ENCODE measurements at places on chromosomes 2 and 18. TPM values are rescaled to one million over a fixed set of nuclear protein-coding genes. Genes with fewer than 3 reads are reported as not detected.
A peak's percentile ranks its signal among the peaks of the same experiment; 100 is the strongest.

INO80C gene
- 6.5 TPM for total RNA-seq

NYAP2 gene
- 2.3 TPM for total RNA-seq

ACMSD gene
- not detected for total RNA-seq

LOXL3 gene
- 43.9 TPM for total RNA-seq

NOSTRIN gene
- total RNA-seq: not detected

DNA sequence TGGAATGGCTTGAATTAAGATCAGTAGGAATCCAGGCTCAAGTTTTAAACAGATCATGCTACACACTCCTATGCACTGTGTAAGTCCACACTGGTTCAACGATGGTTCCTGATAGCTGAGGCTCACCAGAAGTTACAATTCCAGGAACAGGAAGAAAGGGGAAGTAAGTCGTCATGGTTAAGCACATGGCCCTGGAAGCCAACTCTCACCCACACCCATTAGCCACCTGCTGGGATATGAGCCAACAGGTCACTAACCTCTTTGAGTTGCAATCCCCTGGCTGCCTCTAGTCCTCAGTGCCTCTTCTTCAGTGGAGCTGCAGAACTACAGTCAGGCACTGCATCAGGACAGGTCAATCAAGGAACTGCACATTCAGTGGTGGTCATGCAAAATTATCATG, 133.5 kb downstream of the TMEM182 start:
- no peak for DNase-seq

- DNase-seq: peak; percentile 21
These were observed 14.8 kb downstream of the FAM237A start for GRCh38 chr2:206657087-206657486.

DNA sequence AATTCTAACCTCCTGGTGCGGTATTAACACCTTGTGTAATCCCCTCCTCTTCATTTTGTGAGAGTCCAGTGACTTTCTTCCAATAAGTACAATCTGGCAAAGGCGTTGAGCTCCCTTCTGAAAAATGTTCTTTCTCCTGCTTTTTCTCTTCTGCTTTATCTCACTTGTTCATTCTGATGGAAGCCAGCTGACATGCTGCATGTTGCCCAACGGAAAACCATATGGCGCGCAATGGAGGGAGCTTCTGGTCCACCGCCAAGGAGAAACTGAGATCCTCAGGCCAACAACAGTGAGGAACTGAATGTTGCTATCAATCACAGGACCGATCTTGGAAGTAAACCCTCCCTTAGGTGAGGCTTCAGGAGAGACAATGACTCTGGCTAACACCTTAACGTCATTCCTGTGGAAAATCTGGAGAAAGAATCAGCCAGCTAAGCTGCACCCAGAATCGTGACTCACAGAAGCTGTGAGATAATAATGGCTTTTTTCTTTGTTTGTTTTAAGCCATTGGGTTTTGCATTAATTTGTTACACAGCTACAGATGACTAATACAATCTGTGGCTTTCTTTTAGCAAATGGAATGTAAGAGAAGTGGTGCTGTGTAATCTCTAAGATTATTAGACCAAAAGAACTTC, 1323.9 kb upstream of the DDX18 start:
- DNase-seq: no peak

DNA sequence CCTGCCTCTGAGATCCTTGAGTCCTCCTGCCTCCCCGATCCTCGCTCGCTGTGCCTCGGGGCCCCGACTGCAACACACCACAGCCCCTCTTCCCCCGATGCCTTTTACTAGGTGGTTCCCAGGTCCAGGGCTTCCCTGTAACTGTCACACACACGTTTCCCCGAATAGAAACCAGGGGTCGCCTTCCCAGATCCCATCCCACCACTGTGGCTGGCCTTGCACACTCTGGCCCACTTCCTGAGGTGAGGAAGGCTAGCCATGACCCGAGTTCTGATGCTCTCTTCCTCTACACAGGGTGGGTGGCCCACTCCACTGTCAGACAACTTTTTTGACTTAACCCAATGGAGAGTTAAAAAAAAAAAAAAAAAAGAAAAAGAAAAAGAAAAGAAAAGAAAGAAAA, 139.6 kb upstream of the ASB18 start:
- DNase-seq: no peak

DNA sequence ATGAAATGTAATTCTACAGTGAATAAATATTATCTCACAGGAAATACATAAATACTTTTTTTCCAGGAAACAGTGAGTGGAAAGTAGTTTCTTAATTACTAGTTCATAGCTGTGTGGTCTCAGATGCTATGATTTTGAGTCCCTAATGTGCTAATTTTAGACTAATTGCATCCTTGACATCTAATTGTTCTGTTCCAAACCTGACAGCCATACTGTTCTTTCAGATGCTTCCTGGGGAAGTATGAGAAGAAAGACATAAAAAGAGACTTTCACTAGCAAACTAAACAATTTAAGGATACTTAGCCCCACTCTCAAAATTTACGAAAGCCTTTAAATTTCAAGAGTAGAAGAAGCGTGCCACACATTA, 350.9 kb upstream of the CDH20 start:
- no peak for DNase-seq

DNA sequence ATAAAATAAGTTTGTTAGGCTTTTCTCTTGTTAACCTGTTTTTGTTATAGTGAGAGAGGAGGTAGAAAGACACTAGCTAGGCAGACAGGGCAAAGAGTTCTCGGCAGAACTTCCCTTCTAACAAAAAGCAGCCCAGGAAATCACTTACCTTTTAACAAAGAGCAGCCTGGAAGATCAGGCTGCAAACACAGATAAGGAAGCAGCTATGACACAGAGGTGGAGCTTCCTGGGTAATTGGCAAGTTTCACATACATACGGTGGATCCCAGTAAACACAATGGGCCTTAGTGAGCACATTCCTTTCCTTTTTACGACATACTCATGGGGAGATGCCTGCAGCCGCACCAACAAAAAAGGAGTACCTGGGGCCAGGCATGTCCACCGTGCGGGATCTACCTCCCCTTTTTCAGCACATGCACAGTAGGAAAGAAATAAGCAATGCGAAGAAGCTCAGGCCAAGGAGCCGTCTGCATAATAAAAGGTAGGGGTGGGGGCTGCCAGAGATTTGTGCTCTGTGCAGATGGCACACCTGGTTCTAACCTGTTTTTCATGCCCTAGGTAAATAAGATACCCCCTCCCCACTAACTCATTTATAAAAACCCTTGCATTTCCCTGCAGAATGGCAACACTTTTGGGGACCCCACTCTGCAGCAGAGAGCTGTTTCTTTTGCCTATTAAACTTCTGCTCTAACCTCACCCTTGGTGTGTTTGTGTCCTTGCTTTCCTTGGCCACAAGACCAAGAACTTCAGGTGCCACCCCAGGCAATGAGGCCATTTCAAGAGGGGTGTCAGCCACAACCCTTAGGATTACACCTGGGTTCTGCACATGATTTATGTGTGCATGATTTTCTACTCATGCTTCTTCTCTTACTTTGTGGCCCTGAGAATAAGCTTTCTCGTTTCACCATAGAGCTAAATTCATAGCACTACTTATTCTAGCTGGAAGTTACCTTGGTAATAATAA, 26.5 kb downstream of the MDH1 start:
- DNase-seq: peak; percentile 72
